ENCODE measurements at places on chromosomes 3 and 15.

DNA sequence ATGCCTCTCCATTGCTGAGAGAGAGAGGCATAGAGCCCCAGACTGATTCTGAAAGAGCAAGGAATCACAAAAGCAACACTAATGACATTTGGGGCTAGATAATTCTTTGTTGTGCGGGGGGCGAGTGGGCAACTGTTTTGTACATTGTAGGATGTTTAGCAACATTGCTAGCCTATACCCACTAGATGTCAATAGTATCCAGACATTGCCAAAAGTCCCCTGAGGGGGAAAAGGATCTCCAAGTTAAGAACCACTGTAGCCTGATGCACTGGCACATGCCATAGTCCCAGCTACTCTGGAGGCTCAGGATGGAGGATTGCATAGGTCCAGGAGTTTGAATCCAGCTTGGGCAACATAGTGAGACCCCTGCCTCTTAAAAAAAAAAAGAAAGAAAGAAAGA, 22.8 kb upstream of the GOLM2 start:
- no peak for DNase-seq

DNA sequence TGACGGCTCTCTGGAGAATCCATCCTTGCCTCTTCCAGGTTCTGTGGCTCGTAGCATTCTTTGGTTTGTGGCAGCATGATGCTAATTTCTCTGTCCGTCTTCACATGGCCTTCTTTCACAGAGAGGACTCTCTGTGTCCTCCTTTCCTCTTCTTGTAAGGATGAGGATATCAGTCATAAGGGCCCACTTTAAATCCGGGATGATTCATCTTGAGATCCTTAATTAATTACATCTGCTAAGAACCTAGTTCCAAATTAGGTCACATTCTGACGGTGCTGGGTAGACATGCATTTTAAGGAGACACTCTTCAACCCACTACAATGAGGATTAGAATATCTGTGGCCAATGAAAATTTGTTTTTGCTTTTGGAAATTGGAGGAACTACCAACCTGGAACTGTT, 15.7 kb upstream of the GXYLT2 start:
- DNase-seq = no peak

DNA sequence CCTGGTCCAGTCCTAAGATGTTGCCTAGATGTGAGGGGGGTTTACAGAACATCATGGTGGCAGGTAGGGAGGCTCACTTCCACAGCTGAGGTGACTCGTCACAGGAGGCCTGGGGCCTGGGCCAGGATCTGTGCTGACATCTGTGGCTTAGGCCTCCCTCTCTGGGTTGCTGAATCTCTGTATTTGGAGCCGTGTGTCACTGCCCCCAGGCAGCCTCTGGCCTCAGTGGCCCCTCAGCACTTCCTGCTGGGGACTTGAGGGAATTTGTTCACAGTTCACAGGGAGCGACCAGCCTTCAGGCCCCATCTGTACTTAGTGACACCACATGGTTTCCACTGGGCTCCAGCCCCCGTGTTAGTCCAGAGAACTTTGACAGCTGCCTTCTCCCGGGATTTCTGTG, 41.7 kb upstream of the ADAMTSL3 start:
- DNase-seq = no peak

DNA sequence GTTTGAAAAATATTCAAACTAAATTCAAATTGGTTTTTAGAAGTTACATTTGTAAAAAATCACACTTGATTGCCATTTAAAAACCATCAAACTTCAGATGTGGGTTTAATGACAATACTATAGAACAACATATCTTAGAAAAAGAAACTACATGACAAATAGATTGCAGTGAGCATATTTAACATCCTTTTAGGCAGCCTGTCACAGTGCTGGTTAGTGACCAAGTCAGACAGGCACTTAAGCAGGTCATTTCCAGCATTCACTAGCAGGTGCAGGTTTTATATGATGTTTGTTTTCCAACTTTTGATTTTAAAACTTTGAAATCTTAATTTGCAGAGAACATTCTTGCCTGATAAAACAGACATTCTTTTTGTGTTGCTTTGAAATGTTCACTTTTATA, 115.7 kb downstream of the MBNL1 start:
- no peak for DNase-seq

GRCh38 chr3:61809879-61810278, 248.5 kb downstream of the PTPRG start:
- no peak for DNase-seq

DNA sequence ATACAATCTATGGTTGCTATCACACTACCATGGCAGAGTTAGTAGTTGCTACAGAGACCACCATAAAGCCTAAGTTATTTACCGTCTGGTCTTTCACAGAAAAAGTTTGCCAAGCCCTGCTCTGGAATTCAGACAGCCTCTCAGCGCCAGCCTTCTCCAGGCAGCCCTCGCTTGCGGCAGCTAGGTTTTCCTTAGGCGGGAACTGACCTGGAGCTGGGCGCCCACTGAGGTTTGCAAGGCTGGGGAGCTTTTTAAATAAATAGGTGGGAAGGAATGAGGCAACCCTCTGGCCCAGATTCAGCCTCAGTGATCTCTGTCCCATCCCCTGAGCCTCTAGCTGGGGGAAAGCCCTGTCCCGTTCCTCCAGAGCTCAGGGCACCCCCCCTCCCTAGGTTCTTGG, 1.2 kb downstream of the CTSH start:
- no peak for DNase-seq

DNA sequence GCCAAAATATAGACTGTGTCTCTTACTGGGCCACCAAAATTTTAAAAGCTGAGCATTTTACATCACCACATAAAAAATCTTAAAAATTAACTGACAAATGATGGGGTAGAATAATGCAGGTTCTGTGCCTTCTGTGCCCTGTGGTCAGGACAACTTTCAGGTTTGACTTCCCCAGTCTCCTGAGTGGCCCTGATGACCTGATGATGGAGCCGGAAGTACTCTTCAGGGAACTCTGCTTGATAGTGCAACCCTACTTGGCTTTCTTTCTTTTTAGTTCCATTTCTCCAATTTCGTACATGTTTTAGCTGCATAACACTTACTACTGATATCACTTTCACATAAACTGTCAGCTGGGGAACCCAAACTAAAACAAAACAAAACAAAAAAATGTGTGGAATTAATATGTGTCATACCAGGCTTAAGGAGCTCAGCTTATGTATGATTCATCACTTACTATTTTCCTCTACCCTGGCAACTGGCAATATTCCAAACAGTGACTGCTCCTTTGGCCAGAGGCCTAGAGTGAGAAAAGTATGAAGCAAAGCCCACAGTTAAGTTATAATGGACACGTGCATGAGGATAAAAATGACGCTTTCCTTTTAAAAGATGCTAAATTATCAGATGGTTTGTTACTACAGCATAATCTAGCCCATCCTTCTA, 194.3 kb downstream of the BCHE start:
- no peak for DNase-seq

DNA sequence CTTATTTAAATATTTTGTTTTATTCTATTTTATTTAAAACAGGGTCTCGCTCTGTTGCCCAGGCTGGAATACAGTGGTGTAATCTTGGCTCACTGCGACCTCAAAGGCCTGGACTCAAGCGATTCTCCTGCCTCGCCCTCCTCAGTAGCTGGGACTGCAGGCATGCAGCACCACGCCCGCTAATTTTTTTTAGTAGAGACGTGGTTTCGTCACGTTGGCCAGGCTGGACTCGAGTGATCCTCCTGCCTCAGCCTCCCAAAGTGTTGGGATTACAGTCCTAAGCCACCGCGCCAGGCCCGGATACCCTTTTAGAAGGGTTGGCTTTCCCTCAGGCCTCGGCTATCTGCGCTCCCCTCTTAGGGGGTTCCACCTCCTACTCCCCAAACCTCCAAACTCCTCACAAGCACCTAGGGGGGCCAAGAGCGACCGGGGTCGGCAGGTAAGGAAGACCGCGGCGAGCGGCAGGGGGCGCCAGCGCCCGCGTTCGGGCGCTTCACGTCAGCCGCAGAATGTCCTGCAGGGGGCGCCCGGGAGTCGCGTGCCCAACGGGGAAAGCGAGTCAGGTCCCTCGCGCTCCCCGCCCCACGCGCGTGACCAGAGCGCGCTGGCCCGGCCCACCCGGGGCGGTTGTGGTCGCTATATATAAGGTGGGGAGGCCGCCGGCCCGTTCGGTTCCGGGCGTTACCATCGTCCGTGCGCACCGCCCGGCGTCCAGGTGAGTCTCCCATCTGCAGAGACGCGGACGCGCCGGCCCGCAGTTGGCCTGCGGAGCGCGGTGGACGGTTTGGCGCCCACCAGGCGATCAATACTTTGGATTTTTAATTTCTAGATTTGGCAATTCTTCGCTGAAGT, 51.8 kb upstream of the GATM start:
- DNase-seq = no peak

DNA sequence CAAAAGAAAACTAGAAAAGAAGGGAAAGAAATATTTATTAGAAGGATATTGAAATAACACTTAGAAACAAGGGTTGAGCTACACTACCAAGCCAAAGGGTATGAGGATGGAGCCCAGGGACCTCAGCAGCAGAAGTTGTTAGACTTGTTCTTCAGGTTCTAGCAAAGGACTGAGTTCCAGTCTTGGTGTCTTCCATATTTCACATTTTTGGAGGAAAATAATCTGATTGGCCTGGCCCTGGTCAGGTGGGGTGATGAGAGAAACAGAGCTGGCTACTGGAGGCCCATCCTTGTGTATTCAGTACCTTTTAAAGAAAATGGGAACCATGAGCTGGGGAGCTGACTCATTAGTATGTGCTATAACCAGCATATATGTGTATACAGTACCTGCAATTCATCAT, 28.2 kb downstream of the PPP4R2 start:
- DNase-seq = no peak

GRCh38 chr3:5021116-5022092, 42.2 kb downstream of the BHLHE40 start:
- DNase-seq = no peak

DNA sequence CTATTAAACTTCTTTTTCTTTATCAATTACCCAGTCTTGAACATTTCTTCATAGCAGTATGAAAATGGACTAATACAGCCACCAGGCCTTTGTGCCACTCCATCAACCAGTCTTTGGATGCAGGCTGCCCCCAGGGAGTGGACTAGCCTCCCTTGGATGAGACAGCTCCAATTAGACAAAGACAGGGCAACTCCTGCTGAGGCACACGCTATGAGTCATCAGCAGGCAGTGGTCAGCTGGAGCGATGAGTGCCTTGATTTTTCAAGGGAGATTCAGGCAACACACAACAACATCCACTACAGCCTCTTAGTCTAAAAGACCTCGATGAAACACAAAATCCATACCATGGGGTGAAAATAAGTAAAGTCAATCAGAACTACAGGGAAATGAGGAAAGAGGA, 160.1 kb downstream of the ARRDC4 start:
- DNase-seq = no peak

DNA sequence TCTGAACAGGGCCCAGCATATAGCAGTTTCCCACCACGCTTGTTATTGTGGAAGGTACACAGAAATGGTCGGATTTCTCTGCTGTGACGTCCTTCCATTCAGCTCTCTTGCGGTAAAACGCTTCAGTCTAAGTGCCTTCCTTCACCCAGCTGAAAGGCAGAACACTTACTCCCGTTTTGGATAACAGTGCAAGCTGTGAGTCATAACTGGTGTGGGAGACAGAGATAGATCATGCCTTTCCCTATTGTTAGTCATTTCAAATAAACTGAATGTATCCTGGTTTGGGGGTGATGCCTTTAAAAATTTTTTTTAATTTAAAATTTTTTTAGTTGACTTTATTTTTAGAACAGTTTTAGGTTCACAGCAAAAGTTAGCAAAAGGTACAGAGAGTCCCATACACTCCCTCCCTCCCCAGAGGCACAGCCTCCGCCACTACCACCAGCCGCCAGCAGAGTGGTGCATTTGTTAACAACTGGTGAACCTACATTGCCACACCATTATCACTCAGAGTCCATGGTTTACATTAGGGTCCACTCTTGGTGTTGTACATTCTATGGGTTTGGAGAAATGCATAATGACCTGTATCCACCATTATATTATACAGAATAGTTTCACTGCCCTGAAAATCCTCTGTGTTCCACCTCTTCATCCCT, 94.9 kb upstream of the NSMCE3 start:
- no peak for DNase-seq

DNA sequence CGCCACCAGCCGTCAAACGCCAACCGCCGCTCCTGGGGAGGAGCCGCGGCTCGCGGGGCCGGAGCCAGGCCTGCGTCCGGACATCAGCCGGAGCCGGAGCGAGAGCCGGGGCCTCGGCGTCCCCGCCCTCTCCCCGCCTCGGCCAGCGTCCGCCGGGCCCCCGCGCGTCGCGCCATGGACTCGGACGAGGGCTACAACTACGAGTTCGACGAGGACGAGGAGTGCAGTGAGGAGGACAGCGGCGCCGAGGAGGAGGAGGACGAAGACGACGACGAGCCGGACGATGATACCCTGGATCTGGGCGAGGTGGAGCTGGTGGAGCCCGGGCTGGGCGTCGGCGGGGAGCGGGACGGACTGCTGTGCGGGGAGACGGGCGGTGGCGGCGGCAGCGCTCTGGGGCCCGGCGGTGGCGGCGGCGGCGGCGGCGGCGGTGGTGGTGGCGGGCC, 359 bp downstream of the ARIH1 start:
- no peak for DNase-seq

GRCh38 chr3:160676547-160677303, at the start of gene ARL14:
TSS of gene ARL14 (plus strand) at chr3:160677160. CDS start at chr3:160677347, 187 bp downstream.
- DNase-seq = no peak

DNA sequence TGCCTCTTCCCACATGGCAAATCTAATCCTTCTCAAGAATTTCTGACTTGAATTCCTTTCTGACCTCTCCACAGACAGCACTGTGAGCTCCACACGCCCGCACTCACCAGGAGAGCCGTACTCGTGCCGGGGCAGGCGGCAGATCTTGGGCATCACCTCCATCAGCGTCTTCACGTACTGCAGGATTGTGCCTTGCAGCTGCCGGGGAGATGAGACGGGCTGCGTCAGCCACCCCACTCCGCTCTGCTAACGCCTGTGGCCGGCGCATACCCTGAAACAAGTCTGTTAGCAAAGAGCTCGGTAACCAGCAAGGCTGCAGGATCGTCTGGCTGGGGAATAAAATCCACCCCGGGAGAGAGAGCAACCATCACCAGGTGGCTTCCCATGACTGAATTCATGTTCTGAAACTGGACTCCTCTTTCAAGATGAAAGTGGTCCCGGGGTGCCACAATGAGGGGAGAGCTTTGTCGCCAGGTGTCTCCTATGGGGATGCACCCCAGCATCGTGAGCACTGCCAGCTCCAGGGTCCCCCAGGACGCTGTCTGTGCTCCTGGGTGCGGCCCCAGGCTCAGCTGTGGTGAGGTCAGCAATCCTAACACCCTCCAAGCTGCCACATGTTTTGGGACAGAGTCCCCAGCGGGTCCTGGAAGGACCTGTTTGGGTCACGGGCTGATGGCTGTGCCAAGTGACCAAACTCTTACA, 43.4 kb downstream of the NIPA2 start:
- DNase-seq = no peak

DNA sequence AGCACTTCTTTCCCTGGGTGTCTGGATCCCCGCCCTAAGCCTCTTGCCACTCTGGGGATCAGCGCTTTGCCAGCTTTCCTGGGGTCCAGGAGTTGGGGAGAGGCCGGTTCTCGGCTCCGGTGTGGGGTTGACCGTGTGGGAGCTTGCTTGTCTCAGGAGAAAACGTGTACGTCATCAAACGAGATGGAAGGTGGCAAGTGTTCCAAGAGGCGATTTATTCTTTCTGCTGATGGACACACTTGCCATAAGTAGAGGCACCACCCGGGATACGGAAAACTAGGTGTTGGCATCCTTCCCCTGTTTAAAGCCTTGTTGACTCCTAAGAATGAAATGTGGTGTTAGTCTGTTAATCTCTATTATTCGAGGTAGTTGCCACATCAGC, 295 bp downstream of the ZWILCH start:
- no peak for DNase-seq

Measured in NCI-H187 (cell line).